ENCODE measurements at places on chromosomes 5 and 9.

DNA sequence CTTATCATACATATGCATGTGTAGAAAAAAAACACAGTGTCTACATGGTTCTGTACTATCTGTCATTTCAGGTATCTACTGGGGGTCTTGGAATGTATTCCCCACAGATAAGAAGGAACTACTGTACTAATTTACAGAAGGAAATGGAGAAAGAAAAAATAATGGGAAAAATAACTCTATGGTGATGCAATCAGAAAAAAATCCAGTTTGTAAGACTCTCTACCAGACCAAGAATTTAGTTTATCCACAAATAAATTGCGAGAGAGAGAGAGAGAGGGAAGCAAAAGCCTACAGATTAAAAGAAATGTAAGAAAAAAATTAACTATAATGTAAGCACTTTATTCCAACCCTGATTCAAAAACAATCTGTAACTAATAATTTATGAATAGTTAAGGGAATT is 708.6 kb upstream of the ZNF608 start:
- no peak for DNase-seq

DNA sequence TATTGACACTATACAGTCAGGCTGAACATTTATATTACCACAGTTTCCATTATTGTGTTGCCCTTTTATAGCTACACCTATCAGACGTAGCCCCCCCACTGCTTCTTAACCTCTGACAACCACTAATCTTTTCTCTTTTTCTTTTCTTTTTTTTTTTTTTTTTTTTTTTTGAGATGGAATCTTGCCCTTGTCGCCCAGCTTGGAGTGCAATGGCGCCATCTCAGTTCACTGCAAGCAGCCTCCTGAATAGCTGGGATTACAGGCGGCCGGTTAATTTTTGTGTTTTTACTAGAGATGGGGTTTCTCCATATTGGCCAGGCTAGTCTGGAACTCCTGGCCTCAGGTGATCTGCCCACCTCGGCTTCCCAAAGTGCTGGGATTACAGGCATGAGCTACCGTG is 75.4 kb downstream of the UHRF2 start:
- DNase-seq, result no peak

DNA sequence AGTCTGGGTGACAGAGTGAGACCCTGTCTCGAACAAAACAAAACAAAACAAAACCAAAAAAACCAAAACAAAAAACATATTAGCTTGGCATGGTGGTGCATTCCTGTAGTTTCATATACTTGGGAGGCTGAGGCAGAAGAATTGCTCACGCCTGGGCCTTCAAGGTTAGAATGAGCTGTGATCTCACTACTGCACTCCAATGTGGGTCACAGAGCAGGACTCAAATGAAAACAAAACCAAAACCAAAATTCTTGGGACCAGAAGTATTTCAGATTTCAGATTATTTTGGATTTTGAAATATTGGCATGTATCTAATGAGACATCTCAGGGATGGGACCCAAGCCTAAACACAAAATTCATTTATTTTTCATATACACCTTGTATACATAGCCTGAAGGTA is 80.2 kb downstream of the TMC1 start:
- no peak for DNase-seq

DNA sequence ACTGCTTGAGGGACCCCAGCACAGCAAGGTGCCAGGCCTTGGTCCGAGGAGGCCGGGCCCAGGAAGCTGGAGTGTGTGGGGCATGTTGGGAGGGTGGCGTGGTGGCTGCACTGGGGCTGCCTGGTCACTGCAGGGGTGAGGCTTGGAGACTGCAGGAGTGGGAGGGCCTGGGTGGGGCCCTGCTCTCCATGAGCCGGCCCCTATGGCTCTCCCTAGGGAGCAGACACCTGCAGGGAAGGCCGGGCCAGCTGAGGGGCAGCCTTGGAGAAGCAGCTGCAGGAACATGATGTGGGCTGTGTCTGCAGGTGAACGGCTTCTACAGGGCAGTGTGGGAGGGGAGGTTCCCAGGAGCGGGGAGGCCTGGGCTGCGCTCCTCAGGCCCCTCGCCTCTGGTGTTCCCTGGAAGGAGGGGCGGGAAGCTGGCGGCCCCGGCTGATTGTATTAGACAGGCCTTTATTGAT is 41.7 kb upstream of the TMEM250 start:
- DNase-seq, result no peak

DNA sequence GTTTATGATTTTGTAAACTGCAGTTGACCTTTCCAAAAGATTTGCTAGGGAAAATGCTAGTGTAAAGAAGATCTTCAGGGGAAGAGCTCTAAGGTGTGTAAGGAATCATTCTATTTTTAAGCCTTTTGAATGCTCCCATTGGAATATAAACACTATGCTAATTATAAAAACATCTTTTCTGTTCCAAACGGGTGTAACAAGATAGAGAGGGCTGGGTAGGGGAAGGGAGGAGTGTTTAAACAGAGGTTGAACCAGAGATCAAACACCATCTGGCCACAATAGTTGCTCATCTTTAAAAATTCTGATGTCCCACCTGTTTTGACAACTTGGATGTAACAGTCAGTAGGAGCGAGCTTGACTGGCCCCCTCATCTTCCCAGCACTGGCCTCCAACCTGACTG is 38.4 kb downstream of the ZNF618 start:
- no peak for DNase-seq

DNA sequence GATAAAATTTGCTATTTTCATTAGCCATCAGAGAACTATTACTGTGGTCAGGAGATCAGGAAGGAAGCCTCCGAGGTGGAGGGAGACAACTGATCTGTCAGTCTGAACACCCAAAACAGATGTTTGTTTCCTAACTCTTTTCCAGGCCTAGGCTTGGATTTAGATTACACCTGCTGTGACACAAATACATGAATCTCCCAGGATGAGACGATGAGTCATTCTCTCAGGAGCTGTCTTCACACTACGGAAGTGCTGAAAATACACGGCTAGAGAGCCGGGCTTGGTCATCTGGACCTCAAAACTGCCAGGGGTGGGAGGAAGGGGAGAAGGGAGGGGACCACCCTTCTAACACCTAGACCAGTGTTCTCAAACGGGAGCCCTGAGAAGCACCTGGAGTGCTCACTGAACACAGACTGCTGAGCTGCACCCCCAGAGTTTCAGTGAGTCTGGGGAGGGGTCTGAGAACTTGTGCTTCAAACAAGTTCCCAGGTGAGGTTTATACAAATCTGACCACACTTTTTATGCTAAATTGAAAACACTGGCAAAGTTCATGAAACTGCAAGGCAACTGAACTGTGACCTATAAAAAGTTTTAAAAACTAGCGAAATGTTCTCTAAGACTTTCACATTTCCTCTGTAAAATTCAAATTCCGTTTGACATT is 80.3 kb upstream of the EQTN start:
- no peak for DNase-seq

DNA sequence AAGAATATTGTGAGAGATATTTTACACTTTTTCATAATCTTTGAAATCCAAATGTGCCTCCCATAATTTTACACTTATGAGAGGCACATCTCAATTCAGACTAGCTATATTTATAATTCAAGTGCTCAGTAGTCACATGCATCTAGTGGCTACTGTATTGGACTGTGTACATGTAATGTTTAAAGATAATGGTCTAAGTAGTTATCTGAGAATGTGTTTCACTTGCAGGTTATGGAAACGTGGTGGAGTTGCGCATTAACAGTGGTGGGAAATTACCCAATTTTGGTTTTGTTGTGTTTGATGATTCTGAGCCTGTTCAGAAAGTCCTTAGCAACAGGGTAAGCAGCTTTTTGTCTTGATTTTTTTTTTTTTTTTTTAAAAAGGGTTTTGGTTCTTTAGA is 28.8 kb downstream of the G3BP1 start:
- DNase-seq, result no peak

GRCh38 chr5:78537821-78538220 is 110.8 kb downstream of the LHFPL2 start:
- no peak for DNase-seq

DNA sequence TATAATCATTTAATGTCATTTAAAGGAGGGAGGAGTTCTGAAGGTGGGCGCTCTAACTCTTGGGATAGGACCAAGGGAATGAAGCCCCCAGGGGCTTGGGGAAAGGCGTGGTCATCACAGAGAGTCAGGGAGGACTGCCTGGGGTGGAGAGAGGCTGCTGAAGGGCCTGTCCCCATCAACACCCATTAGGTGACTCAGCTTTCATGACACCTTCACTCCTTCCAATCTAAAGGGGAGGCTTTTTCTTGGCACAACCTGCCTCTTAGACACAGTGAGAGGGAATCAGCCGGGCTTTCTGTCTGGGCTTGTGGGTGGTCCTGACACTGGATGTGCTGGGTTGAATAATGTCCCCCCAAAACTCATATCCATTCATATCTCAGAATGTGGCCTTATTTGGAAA is 31.4 kb upstream of the ANKRD33B start:
- no peak for DNase-seq

GRCh38 chr9:98642661-98643312 is 65.9 kb downstream of the GABBR2 start:
- no peak for DNase-seq

GRCh38 chr5:119019949-119020348 is 31.6 kb upstream of the DTWD2 start:
- no peak for DNase-seq

DNA sequence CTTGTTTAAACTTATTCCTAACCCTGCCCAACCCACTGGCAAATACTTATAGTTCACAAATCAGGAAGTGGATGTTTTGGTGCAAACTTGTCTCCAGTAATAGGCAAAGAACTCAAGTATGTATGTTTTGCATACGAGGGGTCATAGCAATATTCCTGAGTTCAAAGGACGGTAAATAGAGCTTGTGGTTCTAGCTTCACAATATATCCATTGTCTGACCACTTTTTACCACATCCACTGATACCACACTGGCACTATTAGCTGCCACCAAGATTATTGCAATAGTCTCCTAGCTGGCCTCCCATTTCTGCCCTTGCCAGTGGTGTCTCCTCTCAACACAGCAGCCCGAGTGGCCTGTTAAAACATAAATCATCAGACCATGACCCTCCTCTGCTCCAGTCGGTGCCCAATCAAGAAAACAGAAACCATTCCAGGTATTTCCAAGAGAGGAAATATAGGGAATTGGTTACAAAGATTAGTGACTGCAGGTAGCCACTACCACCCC is 17.0 kb downstream of the GRXCR2 start:
- DNase-seq, result no peak

DNA sequence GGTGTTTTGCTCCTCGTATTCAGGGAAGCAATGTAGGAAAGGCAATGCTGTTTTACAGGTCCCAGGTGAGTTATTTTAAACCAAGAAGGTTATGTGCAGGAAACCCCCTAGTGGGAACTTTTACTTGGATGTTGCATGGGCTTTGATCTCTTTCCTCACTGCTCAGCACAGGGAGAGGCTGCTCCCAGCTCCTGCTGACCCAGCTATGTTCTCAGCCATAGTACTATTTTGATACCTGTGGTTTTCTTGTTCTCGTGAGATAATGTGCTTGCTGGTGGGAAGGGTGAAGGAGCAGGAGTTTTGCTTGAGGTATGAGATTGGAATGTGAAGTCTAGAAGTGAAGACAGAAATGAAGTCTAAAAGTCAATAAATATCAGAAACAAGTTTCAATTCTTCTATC is 265.6 kb upstream of the FBXL7 start:
- no peak for DNase-seq

GRCh38 chr5:174572591-174572990 is 151.8 kb upstream of the MSX2 start:
- DNase-seq, result no peak

DNA sequence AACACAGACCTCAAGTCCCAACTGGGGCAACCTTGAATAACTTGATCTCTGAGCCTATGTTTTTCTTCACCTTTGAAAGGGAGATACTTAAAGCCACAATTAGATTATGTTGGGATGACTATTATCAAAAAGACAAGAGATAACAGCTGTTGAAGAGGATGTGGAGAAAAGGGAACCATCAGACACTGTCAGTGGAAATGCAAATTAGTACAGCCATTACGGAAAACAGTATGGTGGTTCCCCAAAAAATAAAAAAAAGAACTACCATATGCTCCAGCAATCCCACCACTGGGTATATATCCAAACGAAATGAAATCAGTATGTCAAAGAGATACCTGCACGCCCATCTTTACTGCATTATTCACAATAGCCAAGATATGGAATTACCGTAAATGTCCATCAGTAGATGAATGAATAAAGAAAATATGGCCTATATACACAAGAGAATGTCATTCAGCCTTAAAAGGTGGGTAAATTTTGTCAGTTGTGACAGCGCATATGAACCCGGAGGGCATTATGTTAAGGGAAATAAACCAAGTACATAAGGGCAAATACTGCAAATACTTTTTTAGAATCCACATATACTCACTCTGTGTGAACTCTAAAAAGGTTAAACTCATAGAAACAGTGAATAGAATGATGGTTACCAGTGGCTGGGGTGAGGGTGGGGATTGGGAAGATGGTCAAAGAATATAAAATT is 12.7 kb downstream of the FAT2 start:
- DNase-seq, result no peak

DNA sequence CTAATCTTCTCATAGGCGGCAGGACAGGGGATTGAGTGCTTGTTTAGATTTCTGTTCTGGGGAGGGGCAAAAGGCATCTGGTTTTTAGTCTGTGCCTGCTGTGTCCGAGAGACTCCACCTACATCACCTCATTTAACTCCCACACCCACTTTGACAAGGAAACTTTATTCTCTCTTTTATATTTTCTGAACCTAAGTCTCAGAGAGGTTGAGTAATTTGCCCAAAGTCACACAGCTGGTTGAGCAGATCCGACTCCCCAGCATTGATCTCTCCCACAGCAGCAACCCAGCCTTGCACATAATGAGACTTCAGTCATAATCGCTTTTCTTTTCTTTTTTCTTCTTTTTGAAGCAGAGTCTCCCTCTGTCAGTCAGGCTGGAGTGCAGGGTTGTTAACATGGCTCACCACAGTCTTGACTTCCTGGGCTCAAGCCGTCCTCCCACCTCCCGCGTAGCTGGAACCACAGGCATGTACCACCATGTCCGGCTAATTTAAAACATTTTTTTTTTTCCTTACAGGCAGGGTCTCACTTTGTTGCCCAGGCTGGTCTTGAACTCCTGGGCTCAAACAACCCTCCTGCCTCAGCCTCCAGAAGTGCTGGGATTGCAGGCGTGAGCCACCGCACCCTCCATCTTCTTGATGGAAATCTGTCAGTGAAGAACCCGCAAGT is 36.5 kb upstream of the ANKRD33B start:
- DNase-seq, result no peak

DNA sequence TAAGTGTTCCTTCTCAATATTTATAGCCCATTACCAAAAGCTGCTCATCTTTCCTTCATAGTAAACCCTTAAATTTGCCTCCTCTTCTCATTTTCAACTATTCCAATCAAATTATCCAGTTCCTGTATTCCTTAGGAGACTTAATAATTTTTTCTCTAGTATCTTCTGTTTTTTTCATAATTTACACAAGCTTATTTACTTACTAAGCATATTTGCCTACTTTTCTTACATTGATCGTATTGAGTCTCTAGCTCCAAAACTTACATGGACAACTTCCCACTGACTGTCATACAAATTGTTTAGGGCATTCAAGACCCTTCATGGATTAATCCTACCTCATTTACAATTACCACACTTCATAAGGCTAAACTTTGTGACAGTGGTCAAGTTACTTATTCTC is 3.6 kb downstream of the CERT1 start:
- DNase-seq, result no peak

- peak; percentile 15 for DNase-seq
These were observed 226.9 kb downstream of the MSX2 start for GRCh38 chr5:174951151-174951780.
